ENCODE measurements at places on chromosomes 6 and 20.

DNA sequence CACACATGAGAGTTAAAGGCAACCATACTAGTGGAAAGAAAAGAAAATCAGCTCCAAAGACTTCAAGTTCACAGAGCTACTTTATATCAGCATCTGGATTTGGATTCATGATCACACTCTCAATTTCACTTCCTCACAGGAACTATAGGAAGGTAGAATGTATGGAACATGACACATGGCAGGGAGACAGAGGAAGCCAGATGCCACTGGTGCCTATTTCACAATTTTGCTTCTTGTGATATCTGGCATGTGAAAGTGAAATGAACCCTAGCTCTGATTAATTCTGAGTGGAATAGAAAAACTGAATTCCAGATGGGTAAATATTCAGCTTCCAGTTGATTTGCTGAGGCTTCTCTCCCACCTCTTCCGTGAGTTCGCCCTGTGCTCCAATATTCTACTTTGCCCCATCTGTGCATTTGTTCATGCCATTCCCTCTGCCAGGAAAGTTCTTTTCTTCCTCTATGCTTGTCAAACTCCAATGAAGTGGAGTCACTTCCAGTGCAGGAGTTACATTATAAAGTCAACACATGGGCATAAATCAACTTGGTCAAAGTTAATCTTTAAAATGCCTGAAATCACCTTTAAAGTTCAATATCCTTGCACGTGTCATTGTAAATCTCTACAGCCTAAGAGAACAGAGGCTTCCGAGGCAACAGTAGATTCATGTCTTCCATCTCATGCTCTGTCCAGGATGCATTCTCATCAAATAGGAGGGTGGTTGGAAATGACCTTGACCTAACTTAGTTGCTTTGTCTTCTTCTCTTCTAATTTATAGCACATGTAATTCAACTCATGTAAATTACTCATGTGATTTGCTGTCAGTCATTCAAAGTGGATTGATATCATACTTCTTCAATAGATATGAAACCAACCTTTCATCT is 275.3 kb downstream of the HIVEP2 start:
- no peak for DNase-seq

DNA sequence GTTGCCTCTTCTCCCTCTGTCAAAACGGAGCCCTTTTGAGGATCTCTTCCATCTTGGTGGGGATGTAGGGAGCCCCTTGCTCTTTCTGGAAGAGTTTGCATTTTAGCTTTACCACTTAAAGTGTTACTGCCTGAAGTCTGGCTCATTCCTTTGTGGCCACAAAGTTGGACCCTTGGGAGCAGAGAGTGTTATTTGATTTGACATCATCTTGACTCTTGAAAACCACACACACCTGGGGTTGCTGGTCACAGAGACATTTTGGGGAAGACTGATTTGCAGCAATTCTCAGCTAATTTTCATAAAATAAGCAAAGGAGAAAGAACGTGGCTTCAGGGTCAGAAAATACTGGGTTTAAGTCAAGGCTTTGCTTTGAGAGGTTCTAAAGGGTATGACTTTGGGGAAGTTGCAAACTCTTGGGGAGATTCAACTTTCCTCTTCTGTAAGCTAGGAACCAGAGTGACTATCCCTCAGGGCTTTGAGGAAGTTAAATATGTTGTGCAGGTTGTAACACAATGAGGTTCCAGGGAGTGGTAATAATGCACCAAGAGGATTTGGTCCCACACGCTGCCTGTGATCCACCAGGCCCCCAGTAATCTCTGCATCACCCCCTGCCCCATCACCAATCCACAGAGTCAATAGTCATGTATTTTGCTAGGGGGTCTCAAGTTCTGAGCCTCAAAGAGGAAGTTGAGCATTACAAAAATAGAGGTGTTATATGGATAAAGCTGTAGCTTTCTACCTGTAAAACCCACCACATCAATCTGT is 141.6 kb upstream of the SLC24A3 start:
- no peak for DNase-seq

DNA sequence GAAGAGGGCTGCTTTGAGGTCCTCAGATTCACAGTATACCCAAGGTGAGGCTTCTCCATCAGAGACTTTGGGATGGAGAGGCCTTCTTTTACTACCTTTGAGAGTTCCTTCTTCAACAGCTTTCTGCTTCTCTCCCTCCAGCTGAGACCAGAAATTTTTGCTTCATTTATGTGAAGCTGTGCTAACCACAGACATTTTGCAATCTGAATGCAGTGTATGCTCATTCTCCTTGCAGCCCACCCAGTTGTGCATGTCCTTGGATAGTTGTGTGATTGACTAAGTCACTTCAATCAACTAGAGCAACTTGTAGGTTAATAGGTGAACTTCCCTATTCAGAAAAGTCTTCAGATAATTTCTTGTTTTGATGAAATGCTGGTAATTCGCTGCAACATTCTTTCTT is 20.1 kb downstream of the DCBLD1 start:
- DNase-seq, result no peak

DNA sequence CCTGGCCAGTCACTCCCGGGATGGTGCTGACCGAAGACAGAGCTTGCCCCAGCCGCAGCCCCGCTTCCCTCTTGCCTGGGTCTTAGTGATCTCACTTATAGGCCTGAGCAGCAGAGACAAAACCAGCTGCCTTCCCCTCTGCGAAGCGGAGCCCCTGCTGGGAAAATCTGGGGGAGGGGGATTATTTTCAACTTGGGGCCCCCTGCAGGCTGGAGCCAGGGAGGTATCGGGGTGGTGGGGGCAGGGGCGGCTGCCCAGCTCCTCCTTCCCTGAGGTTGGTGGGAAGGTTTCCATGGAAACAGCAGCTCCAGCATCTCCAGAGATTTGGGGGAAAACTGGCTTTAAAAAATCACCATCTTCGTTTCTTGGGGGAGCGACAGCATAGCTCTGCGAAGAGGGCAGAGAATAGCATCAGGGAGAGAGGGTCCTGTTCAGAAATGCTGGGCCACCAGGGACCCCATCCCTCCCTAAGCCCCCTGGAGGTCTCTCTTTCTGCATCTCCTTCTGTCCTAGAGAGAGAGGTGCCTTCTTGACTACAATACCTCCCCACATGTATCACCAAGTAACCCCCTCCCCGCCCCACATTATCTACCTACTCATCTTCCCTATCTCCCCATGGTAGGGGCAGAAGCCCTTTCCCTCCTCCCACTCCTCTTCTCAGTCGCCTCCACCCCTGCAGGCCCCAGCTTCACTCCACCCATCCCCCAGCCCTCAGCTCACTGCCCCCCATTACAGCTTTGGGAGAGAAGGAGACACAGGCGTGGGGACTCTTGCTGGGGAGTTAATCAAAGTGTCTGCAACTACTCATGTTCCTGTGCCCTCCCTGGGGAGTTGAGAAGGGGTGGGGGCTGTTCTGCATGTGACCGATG is 88.4 kb upstream of the CCDC167 start:
- no peak for DNase-seq

- no peak for DNase-seq
Measured at GRCh38 chr6:36643977-36644376, 34.5 kb upstream of the CDKN1A start.

DNA sequence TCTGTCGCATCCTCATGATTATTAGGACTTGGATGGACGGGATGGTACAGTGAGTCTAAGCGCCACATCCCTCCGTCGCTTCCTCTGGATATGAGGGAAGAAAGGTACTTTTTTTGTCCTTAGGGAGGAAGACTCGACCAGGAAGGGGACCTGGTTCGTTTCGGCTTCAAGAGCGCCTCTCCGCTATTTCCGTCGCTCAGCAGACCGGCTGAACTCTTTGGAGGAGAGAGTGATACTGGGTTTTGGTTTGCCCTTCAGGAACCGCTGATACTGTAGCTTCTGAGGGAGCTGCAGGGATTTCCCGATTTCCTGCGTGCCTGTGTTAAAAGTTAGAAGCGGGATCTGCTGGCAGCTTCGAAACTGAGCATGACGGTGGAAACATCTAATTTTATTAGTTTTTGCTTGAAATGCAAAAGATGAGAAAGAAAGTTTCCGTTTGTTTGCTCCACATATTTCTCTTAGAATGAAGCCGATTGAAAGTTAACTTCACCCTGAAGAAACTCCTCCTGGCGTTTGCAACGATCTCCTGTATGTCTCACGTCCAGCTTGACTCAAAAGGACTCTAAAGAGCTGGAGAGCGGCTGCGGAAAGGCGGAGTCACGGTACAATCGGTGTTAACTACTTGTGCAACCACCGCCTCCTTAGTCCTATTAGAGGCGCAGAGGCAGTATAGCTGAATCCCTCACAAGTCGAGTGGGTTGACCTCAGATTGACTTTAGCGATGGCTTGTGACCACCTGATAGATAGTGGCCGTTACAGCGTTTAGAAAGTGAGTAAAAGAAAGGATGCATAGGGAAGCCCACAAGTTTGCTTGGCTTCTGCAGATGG is 129.4 kb downstream of the TRIM27 start:
- peak; percentile 68 for DNase-seq

GRCh38 chr6:114364301-114364700 is 21.5 kb upstream of the HS3ST5 start:
- no peak for DNase-seq

GRCh38 chr6:149185799-149186357 is 131.6 kb upstream of the TAB2 start:
- peak; percentile 8 for DNase-seq

GRCh38 chr6:842141-842540 is 149.2 kb upstream of the EXOC2 start:
- no peak for DNase-seq

DNA sequence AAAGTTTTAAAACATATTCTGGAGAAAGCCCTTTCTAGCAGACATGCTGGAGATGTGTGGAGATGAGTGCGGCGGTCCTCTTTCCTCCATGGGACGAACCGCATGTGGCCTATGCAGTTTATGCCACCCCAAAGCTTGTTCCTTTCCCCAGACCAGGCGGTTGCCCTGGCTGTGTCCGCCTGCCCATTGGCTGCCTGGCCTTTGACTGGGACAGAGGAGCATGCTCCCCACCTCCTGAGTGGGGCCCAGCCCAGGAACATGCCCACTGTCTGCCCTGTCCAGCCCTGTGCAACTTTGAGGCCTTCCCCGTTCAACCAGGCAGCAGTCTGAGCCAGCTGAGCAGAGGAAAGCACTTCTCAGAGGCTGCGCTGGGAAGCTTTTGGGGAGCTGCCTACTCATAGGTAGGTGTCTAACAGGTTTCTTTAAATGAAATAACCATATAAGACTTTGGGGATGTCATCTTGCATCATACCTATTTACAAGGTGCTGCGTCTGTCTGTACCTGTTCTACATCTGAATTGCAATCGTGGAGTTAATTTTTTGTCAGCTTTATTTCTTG is 20.6 kb downstream of the FOXC1 start:
- DNase-seq, result no peak

DNA sequence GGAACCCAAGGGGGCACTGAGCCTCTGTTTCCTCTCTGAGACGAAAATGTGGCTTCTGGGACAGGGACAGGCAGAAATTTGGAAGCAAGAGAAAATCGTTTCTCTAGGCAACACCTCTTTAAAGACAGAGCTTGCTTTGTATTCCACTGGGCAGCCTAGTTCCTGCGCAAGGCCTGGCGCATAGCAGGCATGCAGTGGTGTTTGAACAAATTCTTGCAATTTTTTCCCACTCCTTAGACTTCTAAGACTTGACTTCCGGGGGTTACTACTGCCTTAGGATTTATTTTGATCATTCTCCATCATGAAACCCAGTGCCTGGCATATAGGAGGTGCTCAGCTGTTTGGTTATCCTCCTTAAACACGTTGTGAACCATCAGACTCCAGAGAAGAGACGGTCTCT is 249.0 kb upstream of the KCNG1 start:
- no peak for DNase-seq

DNA sequence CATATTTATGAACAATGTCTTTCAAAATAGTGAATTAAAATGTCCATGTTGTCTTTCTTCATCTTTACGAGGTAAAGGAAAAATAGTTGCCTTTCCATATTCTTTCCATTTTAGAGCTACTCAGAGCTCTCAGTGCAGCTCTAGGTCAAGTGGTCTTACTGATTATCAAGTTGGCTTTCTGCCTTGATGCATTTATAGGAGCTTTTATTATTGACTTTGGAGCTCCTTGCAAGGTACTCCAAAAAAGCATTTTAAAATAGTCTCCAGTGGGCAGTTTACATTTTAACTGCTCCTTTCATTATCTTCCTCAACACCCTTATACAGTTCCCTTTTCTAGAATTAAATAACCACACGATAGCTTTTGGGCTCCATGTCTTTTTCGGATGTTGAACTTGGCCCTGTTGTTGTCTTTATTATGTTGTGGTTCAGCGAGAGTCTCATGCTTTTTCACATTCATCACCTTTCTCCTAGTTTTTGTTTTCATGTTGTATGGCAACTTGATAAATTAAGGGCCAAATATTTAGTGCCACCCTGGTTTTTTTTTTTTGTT is 122.9 kb downstream of the CLIC5 start:
- DNase-seq, result no peak

DNA sequence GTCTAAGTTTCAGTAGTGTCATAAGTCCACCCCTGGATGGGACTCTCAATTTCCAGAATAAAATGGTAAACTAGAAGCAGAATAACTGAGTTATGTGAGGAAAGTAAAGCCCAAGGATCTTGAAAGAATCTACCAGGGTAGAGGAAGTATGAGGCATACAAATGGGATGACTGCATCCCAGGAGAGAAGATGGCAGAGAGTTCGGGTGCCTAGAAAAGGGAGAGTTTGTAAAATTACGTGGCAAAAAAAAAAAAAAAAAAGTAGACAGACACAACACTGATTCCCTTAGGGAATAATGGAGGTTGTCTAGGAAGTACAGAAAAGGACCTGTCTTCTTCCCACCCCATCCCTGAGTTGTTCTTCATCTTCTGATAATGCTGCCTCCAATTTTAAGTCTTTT is 3.4 kb downstream of the GABBR1 start:
- DNase-seq, result no peak

GRCh38 chr6:55981660-55982059 is 106.3 kb upstream of the BMP5 start:
- no peak for DNase-seq

DNA sequence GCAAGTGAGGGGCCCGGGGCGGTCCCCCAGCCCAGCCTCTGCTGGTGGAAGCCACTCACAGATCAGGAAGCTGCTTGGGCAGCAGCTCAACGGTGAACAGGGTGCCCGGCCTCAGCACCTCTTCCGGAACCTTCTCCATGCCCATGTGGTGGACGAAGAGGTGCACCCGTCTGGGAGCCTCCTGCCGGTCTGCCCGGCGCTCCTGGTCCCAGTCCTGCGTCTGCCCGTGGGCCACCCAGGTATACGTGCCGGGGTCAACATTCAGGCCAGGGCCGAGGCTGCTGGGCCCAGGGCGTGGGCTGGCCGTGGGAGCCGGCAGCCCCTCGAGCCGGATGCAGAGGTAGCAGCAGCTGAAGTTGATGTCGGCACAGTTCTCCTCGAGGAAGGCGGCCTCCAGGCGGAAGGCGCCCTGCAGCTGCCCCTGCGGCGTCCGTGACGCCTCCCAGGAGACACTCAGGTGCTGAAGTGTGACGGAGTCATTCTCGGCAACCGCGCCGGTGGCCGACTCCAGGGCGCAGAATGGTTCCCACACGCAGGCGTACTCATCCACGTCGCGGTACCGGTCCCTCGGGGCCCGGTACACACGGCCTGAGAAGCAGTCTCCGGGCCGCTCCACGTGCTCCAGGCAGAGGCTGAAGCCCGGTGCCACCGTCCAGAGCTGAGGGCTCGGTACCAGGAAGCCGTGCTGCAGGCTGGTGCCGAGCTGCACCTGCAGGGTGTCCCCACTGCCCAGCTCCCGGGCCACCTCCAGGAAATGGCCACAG is 8.7 kb downstream of the FNDC11 start:
- DNase-seq, result no peak
